Stimulated activated CD4-positive, alpha-beta T cell treated with anti-CD3 and anti-CD28 coated beads, Interleukin-1b, Interleukin-23, amount 100 ng/mL, for 4 hours (primary cell): ENCODE measurements at places on chromosomes 12 and 14.

DNA sequence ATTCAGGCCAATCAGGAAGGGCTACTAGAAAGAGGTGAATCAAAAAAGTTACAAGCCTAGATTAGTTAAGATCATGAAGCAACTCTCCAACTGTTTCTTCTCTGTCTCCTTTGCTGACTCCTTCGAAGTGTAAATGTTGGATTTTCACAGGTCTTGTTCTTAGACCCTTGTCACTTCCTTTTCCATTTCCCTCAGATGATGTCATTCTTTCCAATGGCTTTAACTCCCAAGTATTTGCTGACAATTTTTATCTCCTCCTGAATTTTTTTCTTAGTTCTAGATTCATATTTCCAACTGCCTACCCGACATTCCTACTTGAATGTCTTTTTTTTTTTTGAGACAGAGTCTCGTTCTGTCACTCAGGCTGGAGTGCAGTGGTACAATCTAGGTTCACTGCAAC lies 10.8 kb downstream of the GAS2L3 start:
- no peak for DNase-seq

- no peak for DNase-seq
These were observed 88.4 kb downstream of the CAND1 start for GRCh38 chr12:67357376-67358125.

- DNase-seq = no peak
These were observed 65.5 kb downstream of the SH2B3 start for GRCh38 chr12:111471236-111471635.

DNA sequence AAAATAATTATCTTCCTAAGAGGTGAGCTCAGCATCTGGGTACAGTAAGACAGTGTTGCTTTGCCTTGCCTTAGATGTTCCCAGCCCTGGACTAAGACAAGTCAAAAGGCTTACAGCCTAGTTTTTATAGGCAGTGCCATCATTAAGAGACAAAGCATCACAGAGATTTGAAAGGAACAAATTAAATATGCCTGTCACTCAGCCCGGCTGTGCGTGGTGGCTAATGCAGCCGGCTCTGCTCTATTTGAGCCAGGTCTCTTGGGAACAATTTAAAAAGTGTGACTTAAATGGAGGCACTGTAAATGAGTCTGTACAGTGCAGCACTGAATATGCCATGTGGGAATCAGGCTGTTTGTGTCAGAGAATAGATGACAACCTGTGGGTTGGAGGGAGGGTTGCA lies 1687.4 kb upstream of the FLRT2 start:
- DNase-seq = no peak

DNA sequence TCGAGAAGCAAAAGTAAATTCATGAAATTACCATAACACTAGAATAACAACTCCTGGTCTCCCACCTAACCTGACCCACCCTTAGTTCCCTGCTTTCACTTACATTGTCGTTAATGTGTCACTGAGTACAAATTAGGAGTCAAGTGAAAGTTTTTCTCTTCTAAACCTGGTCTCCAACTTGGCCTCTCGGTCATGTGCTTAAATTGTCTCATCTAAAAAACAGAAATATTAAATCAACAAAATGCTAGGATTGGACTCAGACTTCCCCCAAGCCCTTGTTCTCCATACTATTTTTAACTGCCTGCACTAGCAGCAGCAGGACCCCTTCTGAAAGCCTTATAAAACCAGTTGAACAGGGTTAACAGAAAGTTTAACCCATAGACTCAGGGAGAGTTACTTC lies 1.8 kb upstream of the BTG1 start:
- no peak for DNase-seq

- DNase-seq = no peak
These were observed 180.3 kb downstream of the HELB start for GRCh38 chr12:66482351-66483203.

DNA sequence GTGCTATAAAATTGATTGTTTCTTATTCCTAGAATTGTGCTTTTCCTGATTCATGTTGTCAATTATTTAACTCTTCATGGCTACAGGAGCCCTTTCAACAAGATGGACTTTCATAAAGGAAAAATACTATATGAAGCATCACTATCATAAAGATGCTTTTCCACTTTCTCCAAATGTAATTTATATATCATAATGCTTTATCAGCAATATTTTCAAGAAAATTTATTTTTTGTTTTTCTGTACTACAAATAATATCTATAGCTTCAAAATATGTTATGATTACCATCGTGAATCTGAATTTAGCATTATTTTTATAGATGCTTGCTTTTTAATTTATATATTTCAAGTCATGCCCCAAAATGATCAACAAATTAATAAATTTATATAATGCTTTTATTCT lies 873.5 kb upstream of the LRFN5 start:
- DNase-seq = no peak
